ENCODE measurements at places on chromosomes 3 and 15.

GRCh38 chr3:53161820-53162671, 1.0 kb downstream of the PRKCD start:
- DNase-seq = no peak

DNA sequence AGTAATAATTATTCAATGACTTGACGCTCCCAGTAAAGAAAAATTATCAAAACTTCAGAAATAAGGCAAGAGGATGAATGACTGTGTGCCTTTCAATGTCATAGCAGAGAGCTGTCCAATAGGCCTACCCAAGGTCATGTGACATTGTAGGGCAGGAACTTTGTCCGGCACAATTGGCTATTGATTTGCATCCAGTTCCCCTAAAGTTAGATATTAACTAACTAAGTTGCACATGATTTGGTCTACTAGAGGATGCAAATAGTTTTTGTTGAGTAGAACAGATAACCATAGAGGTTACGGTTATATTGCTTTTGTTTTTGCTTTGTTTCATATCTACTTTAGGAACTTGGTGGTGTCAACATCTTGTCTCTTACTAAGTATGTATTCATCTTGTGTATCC, 127.9 kb upstream of the PFN2 start:
- DNase-seq = no peak

- DNase-seq = no peak
These were observed 1.5 kb downstream of the CCK start for GRCh38 chr3:42264399-42265058.

DNA sequence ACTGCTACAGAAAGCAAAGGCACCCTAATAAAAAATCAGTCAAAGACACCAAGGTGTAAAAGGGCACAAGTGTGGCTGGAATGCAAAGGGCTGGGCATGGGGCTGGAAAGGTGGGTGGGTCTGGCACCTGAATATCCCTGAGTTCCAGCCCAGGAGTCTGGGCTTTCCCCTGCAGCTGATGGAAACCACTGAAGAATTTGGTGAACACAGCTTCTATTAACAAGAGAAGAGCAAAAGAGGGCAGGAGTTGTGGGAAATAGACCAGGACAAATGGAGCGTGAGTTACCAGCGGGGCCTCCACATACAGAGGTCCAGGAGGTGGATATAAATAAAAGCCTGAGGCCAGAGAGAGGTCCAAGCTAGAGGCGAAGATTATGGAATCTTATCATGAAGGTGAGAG, 45.1 kb upstream of the TPM1 start:
- no peak for DNase-seq

- no peak for DNase-seq
These were observed 101.6 kb downstream of the MAGI1 start for GRCh38 chr3:65936908-65937638.
